Stimulated activated CD8-positive, alpha-beta memory T cell treated with anti-CD3 and anti-CD28 coated beads, Interleukin-7, amount 100 ng/mL, for 1 hour (primary cell): ENCODE measurements at places on chromosomes 6 and 20.

DNA sequence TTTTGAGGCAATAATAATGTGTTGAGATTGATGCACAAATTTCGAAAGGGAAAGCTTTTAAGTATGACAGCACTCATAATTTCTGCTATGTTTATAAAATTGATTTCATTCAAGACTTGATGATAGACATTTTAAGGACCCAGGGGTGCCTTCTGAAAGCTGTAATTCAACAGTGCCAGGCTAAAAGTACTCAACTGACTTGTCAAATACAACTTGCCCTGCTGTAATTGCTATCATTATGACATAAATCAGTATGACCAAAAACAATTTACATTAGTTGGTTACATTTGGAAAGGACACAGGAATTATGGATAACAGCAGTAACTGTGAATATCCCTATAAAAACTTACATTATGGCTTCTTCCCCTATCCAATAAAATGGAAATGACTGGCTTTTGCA lies 178.9 kb downstream of the MMUT start:
- DNase-seq, result no peak

DNA sequence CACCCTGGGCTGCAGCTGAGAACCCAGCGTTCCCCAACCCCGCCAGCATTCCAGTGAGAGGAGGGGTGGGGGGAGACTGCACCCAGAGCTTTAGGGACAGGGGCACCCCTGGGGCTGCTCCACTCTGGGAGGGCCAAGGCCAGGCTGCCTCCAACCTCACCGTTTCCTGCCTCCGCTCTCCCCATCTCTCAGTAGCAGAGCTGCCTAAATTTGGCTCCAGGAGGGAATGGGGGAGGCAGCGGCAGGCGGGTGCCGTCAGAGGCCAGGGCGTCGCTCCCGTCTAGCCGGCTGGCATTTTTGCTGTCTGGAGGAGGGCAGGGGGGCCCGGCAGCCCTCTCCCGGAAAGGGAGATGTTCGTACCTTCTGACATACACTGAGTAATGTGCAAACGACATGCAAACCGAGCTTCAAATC lies 46.6 kb downstream of the NOL4L start:
- no peak for DNase-seq

- no peak for DNase-seq
Measured at GRCh38 chr20:11436113-11436905, 481.4 kb upstream of the BTBD3 start.

DNA sequence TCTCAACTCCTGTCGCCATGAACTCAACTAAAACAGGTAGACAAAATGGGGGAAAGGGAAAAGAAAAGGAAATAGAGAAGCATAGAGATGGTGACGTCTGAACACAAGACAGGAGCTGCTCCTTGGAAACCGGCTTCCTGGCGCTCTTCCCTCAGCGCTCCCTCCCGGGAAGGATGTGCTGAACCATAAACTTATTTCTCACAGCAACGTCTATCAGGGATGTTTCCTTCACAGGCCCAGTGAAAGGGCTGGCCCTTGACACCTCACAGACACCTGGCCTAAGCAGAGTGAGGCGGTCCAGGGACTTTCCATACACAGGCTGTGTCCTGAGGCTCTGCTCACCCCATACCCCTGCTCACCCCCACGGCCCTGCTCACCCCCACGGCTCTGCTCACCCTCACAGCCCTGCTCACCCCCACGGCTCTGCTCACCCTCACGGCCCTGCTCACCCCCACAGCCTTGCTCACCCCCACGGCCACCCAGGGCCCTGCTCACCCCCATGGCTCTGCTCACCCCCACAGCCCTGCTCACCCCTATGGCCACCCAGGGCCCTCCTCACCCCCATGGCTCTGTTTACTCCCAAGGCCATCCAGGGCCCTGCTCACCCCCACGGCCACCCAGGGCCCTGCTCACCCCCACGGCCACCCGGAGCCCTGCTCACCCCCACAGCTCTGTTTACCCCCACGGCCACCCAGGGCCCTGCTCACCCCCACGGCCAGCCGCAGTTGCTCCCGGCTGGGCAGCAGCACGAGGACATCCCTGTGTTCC lies 653 bp downstream of the FRMD1 start:
- no peak for DNase-seq

- DNase-seq, result no peak
Measured at GRCh38 chr6:24535210-24535609, 40.4 kb downstream of the ALDH5A1 start.

- no peak for DNase-seq
Measured at GRCh38 chr20:60117065-60117464, 158.8 kb downstream of the CDH26 start.

GRCh38 chr6:39851331-39851730 lies 59.2 kb downstream of the DAAM2 start:
- no peak for DNase-seq

- no peak for DNase-seq
Measured at GRCh38 chr6:25179051-25179778, 100.0 kb upstream of the CARMIL1 start.

- no peak for DNase-seq
Measured at GRCh38 chr20:21936720-21937380, 231.4 kb downstream of the PAX1 start.

GRCh38 chr20:46951405-46951804 lies 56.8 kb downstream of the EYA2 start:
- DNase-seq, result no peak

DNA sequence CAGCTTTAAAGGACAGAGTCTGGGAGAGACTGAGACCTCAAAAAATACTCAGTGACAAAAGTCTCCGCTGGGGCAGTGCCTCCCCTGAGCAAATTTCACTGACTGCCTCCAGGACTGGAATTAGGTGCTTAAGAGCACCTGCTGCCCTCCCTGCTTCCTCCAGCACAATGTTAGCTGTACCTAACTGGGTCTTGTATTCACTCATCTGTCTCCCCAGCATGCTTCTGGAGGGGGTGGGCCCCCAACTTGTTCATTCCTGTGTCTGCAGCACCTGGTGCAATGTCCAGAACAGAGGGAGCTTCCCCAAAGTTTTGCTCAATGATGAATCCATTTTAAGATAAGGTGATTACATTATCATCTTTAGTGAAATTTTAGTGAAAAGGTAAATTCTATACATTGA lies 650.7 kb downstream of the KIF16B start:
- no peak for DNase-seq

DNA sequence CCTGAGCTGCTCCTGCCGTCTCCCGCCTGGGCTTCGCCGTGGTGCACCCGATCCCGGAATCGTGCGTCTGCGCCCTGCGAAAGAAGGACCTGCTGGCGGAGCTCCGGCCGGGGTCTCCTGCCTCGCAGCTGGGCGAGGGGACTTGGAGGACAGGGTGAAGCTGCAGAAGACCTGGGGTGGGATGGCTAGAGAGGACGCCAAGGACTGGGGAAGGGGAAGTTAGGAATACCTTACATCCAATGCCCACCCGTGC lies 150.2 kb downstream of the PRL start:
- DNase-seq, result no peak

DNA sequence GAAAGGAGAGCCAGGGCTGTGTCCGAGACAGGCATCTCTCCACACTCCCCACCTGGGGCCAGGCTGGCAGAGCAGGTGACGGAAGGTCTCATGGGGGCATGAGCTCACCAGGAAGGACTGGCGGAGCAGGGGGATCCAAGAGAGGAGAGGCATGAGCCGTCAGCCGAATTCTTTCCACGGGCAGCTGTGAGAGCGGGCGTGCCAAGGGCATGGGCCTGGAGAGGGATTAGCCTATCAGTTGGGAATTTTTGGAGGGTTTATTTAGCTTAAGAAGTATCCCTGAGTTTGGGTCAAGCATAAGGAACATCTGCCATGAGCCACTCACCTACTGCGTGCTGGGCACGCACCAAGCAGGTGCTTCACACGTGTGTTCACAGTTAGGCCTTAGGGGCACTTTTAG lies 60.2 kb upstream of the ZNFX1 start:
- no peak for DNase-seq

GRCh38 chr20:37417617-37418467 lies 71.9 kb downstream of the SRC start:
- DNase-seq, result no peak

- DNase-seq, result no peak
Measured at GRCh38 chr6:31922942-31923341, 4.6 kb upstream of the C2 start.

- peak; percentile 60 for DNase-seq
Measured at GRCh38 chr6:36765594-36766398, 68.2 kb downstream of the RAB44 start.

GRCh38 chr6:73823046-73823735 lies 127.2 kb downstream of the CD109 start:
- no peak for DNase-seq

GRCh38 chr6:112013051-112013450 lies 40.9 kb upstream of the CCN6 start:
- DNase-seq, result no peak

- DNase-seq, result no peak
Measured at GRCh38 chr6:142075516-142076101, 57.1 kb upstream of the GJE1 start.

- no peak for DNase-seq
Measured at GRCh38 chr6:134574491-134574890, 256.6 kb upstream of the SGK1 start.
